ENCODE measurements at places on chromosomes 12 and 14.

GRCh38 chr12:66571361-66571915 lies 107.4 kb downstream of the GRIP1 start:
- no peak for DNase-seq

GRCh38 chr12:18415227-18415626 lies 153.9 kb downstream of the PIK3C2G start:
- DNase-seq = no peak

DNA sequence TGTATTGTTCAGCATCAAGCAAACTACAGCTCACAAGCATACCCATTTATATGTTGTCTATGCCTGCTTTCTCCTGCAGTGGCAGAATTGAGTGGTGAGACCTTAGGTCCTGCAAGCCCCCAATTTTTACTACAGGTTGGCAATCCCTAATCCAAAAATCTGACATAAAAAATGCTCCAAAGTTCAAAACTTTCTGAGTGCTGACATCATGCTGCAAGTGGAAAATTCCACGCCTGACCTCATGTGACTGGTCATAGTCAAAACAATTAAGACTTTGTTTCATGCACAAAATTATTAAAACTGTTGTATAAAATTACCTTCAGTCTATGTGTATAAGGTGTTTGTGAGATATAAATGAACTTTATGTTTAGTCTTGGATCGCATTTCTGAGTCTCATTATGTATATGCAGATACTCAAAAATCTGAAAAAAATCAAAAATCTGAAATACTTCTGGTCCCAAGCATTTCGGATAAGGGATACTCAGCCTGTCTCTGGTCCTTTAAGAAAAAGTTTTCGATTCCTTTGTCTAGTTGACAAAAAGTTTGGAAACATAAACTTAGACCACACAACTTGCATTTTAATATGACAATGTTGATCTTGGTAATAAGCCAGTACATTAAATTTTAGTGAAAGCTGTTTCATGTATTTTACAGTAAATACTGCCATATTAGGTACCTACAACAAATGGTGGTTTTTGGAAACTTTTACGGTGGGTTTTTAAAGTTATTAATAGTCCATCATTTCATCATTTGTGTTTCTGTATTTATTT lies 81.5 kb downstream of the AEBP2 start:
- DNase-seq = no peak

- DNase-seq = no peak
Observed at GRCh38 chr12:9041321-9041720, 52.0 kb downstream of the KLRG1 start.

- no peak for DNase-seq
Observed at GRCh38 chr12:120836114-120836684, 68.0 kb downstream of the SPPL3 start.

DNA sequence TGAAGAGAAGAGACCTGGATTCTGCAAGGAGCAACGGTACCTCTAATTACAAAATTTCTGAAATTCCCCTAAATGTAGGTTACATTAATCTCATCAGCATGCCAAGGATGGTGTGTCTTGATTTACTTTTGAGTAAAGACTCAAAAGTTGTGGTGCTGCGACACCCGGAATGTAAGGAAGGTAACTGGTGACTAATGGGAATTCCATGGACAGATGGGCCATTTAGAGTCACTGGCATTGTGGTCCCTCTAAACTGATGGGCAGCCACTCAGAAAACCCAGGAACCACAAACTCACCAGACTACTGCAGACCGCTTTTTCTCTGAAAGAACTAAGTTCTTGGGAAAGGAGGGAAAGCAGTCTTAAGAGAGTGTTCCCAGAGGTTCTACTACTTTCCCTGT lies 32.8 kb downstream of the GRIN2B start:
- DNase-seq = no peak

- no peak for DNase-seq
Observed at GRCh38 chr14:74518221-74518620, 24.7 kb downstream of the ISCA2 start.

DNA sequence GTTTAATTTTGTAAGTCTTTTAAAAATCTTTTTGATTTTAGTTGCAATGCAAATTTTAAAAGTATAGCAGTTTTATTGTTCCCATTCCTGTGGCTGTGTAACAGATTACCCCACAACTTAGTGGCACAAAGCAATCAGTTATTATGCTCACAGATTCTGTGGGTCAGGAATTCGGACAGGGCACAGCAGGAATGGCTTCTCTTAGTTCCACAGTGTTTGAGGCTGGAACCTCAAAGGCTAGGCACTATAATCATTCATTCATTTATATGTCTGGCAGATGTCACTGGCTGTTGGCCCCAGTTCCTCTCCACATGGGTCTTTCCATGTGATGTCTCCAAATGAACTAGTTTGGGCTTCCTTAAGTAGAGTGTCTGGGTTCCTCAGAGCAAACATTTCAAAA lies 193.3 kb downstream of the RAD51B start:
- DNase-seq = no peak

DNA sequence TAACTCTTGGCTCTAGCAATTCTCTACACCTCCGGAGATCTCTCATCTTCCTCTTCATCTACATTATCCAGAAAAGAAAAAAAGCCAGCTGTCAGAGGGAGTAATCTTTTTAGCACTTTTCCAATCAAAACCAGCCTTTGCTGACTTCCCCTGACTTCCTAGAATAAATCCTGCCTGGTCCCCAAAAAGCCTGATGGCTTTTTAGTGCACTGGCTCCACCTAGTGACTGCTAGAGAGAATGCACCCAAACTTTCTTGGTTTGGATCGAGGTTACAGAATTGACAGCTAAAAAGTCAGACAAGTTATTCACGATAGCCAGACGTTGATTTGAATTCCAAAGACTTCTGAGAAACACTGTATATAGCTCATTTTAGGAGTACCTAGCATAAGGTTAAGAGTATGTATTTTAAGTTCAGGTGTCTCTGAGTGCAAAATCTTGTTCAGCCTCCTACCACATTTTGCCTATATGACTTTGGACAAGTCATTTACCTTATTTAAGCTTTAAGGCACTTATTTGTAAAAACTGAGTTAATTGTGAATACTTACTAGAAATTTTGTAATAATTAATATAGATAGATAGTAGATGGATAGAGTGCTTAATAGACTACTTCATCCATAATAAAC lies 185.7 kb upstream of the GRIN2B start:
- DNase-seq = no peak

DNA sequence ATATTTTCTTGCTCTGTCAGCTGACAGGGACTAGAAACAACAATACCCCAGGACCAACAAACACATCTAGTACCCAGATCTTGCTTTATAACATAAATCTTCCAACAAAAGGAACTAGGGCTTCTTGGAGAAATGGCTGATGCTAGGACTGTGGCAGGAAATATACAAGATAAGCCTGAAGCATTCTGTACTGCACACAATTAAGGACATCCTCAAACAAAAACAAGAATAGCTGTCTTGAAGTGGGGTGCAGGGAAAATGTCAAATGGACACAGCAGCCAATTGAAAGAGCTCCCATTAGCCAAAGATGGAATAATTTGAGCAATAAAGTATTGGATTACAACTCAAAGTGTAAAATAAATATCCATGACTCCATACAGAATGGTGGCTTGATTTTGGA lies 50.0 kb downstream of the LGMN start:
- DNase-seq = no peak

DNA sequence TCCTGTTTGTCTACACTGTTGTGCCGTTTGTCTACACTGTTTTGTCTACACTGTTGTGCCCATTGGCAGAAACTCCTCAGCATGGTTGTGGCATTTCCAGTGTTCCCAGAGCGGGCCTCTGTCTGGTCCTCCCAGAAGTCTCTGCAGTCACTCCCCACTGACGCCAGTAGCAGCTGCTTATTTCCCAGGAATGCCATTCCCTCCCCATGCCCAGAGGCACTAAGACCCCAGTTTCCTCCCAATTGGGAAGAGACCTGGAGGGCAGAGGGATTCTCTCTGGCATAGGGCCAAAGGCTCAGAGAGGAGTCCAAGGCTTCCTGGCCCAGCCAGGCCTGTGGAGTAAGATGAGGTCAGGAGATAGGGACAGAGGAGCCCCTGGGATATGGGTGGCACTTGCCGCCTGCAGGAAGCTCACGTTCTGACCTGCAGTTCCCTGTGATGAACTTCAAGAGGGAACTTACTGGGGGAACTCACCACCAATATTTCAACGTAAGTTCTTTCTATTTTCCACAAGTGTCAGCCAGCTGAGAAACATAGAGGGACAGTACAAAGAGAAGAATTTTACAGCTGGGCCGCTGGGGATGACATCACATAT lies 69.1 kb downstream of the TNFAIP2 start:
- no peak for DNase-seq

DNA sequence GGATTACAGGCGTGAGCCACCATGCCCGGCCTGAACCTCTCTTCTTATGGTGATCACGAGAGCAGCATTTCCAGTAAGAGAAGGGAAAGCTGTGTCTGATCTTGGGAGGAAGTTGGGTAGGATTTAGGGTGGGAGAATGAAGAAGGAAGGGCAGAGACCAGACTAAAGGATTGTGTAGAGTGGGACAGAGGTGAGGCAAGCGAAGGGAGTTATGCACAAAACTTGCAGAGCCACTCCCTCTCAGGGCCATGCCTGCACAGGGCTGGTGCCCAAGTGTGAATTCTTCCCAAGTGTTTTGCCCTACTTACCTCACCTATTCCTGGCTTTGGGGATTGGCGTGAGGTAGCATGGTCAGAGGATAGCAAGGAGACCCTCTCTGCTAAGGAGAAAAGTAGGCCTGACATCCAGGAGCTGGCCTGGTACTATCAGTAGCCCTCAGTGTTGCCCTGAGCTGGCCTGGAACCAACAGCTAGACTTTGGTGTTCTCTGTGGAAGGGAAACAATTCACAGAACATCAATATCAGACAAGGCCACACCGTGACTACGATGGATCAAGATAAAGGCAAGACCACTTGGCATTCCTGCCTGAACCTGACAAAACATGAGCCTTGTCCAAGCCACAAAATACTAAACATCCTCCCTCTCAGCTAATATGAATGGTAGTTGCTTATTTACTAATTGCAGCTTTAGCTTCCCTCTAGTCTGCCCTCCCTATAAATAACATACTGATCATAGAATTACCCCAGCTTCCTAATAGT lies 201.0 kb upstream of the AMIGO2 start:
- no peak for DNase-seq

GRCh38 chr14:50615056-50615455 lies 53.0 kb downstream of the SAV1 start:
- no peak for DNase-seq

DNA sequence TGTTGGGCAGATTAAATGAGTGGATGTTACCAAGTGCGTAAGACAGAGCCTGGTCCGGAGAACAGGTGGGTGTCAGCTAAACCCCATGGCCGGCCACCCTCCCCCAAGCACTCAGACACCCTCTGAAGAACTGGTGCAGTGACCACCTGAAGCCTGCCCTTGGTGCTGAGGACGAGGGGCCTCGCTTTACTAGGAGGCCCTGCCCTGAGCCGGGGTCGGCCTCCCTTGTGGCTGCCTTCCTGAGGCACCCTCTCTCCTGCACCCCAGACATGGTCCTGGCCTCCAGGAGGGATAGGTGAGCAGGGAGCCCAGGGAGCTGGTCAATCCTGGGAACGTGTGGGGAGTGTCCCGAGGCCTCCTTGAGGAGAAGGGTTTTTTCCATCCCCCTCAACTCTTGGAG lies 4.9 kb upstream of the KIF26A start:
- DNase-seq = no peak

DNA sequence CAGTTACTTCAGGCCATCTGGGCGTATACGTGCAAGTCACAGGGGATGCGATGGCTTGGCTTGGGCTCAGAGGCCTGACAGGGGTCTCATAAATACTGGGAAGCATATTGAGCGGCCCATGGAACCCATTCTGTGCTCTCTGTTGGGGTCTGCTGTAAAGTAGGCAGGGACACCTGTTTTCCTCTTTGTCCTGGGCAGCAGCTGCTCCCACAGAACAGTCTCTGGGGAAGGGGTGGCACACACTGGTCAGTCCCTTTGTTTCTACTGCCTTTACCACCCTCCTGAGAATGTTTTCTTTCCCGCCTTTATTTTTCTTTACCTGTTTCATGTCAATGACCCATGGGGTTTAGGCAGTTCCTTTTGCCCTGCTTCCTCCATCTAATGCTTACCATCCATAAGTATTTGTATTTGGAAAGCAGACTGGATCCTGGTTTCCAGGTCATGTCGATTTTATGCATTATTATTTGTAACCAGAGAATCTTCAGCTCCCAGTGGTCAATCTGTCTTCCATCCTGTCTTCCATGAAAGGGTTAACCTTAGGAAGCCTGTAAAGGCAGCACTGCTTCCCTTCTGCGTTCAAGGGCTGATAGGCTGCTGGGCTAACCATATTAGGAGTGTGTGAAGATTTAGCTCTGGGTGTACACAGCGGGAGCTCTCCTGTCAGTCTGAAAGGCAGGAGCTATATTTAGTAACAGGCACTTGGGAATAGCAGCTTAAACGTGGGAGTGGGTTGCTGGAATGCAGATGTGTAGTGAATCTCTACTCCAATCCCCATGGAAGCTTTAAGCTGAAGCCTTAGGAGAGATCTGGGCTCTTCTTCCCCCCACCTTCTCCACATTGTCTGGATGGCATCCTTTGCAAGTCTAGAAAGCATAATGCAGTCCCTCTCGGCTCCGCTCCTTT lies 124.0 kb downstream of the DYRK2 start:
- no peak for DNase-seq

- DNase-seq = no peak
Observed at GRCh38 chr14:25833341-25834126, 764.3 kb downstream of the NOVA1 start.

GRCh38 chr14:99252940-99253868 lies 18.8 kb downstream of the BCL11B start:
- DNase-seq = no peak

DNA sequence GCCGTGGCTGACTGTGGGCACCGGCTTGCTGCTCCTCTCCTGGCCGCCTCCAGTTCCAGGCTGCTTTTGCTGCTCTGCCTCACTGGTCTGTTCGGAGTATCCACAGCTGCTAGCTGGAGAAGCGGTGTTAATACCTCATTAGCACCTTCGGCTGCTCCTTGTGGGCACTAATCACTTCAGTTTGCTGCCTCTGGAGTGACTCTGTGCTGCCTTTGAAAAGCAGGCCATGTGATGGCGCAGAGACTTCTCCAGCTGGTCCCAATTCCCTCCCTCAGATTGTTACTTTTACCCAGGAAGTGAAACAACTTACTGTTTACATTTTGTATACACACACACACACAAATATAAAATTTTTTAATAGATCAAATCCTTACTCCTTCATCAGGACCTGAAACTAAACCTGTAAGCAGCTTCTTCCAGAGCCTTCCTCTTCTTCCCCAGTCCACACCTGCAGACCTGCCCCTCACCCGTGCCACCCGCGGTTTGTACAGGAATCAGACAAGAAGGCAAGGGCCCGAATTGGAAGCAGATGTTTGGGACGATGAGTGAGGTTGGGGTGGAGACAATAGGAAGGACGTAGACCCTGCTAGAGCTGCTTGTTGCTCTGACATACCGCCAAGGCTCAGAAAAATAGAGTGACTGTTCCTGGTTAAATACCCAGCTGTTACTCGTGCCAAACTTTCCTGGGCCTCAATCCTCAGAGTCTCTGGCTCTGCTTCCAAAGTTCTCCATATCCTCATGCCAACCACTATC lies 41.5 kb upstream of the LTBP2 start:
- no peak for DNase-seq

Measured in stimulated activated CD8-positive, alpha-beta memory T cell treated with anti-CD3 and anti-CD28 coated beads, Interleukin-15, amount 100 ng/mL, for 4 hours (primary cell).